K562 (cell line): ENCODE measurements at places on chromosomes 12 and 14.

DNA sequence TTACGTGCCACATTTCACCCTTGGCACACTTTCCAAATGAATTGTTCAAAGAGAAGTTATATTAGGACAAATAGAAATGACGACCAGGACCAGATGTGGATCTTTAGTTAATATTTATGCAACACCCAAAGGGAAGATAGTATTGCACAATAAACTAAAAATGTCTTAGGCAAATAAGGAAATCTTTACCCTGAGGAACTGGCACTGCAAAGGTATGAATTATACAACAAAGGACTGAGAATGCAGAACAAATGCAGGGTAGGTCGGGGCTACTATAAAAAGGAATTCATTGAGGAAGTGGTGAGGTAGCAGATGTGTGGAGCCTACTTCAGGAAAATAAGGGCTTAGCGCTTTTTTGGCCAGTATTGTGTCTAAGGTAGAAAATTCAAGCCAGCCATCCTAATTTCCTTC is 3.9 kb upstream of the TMTC2 start:
- no peak for DNase-seq

GRCh38 chr12:95605087-95605486 is 53.8 kb upstream of the USP44 start:
- no peak for DNase-seq

GRCh38 chr14:32010604-32011125 is 66.4 kb upstream of the ARHGAP5 start:
- DNase-seq: peak; percentile 49

DNA sequence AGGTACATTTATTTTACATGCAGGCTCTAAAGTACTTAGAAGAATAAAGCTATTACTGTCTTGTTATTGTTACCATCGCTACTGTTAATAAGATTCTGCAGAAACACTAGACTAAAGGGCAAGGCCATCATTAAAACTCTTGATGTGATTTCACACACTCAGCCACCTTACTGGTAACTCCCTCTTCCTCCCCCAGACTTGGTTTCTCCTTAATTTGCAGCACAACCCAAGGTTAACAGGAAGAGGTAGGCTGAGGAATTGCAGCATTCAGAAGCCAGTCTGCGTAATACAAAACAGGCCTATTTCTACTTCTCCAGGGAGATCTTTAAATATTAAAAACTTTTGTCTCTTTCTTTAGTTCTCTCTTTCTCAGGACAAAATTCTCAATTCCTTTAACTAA is 210.3 kb downstream of the BTG1 start:
- no peak for DNase-seq

- DNase-seq: peak; percentile 10
Observed at GRCh38 chr12:38328306-38328895, 11.8 kb downstream of the ALG10B start.

GRCh38 chr14:90649557-90650135 is 166.6 kb downstream of the TTC7B start:
- no peak for DNase-seq

DNA sequence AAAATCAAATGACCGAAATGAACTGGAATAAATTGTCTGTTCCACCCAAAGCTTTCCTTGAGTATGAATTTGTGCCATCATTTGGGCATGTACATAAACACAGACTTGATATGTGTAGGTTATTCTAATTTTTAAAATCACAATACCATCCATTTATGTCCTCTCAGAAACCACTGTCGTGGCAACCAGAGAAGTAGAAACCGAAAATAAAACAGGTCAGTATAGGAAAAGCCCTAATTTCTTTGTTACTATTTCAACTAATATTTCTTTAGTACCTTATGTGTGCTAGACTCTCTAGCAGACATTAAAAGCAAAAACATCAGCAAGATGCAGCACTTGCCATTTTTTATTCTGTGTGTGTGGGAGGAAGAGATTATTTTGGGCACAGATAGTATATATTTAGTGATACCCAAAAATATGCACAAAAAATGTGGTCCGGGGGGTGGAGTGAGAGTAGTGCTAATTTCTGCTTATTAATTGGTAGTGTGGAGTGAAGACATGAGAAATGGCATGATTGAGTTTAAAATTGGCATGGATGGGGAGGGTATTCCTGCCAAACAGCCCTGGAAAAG is 130.8 kb upstream of the CNTN1 start:
- DNase-seq: no peak

- no peak for DNase-seq
Observed at GRCh38 chr12:107066691-107067090, 26.7 kb downstream of the CRY1 start.

DNA sequence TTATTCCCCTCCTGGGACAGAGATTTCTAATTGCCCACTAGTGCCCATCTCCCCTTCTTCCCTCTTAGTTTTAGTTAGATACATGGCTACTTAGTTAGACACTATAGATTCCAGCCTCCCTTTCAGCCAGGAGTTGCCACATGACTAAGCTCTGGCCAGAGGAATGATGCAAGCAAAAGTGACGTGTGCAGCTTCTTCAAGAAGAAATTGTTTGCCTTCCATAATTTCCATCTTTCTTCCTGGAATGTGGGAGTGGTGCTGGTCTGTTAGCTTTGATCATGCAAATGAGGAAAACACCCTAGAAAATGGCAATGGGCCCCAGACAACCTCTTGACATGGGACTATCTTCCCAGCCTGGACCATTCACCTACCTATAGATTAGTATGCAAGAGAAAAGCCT is 21.4 kb downstream of the CCDC177 start:
- DNase-seq: no peak

DNA sequence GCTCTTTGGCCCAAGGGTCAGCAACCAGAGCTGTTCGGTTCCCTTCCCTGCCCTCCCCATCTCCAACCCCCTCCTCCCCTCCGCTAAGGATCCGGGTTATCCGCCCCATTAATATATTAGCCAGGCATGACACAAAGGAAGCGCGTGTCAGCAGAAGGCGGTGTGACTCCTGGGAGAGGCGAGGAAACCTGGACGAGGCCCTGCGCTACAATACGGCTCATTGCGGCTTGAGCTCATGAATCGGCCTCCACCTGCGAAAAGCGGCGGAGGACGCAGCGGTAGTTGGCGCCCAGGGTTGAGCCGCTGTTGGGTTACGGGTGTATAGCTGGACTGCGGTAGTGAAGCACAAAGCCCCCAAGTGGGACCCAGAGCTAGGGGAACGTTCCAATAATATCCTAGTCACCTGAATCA is 9.9 kb downstream of the FOXA1 start:
- DNase-seq: no peak

- DNase-seq: no peak
Observed at GRCh38 chr14:101557811-101558738, 3.2 kb upstream of the DIO3 start.

DNA sequence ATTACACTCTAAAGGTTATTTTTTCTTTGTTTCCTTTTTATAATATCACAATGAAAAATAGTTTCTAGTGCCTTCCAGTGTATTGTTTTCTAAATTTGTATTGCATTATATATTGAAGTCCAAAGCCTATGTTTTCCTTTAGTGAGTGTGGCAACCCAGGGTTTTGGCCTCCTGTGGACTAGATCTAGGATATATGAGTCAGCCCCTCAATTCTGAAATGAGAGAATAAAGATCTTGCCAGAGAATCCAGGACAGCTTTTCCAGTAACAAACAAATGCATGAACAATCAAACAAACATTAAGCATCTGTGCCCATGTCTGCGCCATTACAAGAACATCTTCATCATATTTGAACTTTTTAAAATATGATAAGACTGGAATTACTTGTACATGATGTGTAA is 70.7 kb upstream of the SSTR1 start:
- no peak for DNase-seq

GRCh38 chr12:127909041-127909440 is 357.9 kb upstream of the TMEM132C start:
- no peak for DNase-seq

- peak; percentile 45 for DNase-seq
Observed at GRCh38 chr12:116196226-116196625, 81.3 kb downstream of the MED13L start.

DNA sequence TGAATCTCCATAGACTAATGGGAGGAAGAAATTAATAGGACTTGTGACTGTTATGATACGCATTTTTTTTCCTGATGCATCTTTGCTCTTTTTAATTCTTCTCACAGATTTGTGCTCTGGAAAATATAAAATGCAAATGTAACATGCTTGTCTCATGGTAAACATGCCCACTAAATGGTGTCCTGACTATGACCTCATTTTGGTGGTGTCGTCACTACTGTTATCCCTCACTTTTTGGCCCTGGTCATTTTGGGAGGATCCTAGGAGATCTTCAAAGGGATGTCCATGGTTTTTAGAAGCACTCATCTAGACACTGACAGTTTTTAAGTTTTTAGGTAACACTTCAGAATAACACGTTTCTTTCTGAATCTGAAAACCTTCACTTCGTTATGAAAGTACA is 790.8 kb upstream of the FBXO33 start:
- DNase-seq: no peak

GRCh38 chr14:83556746-83557453 is 1973.0 kb upstream of the FLRT2 start:
- DNase-seq: no peak
